Hippocampal formation (tissue), 2 donors: ENCODE measurements at places on chromosomes 5 and 9.
A peak's percentile ranks its signal among the peaks of the same experiment; 100 is the strongest.

GRCh38 chr5:5800801-5801761 is 378.6 kb downstream of the ICE1 start:
- no peak for DNase-seq

GRCh38 chr5:137880313-137880712 is 8.9 kb upstream of the PKD2L2 start:
- DNase-seq = peak; percentile 90

DNA sequence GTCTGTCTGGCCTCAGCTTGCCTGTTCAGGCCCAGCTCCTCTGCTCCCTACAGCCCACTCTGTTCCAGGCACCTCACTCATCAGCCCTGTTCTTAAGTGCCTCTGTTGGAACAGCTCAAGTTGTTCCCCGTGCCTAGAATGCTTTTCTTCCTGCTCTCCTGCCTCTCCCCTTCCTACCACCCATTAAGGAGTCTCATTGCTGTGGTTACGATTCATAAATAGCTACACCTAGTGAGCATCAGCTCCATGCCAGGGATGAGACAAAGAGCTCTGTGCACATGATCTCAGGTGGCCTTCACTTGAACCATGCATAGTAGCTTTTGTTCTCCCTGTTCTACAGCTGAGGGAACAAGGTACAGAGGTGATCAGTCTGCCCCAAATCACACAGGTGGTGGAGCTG is 54.3 kb downstream of the PSD2 start:
- no peak for DNase-seq

GRCh38 chr9:97543561-97543960 is 42.1 kb downstream of the TMOD1 start:
- no peak for DNase-seq

- no peak for DNase-seq
Observed at GRCh38 chr5:157309796-157310195, 43.9 kb downstream of the CYFIP2 start.

DNA sequence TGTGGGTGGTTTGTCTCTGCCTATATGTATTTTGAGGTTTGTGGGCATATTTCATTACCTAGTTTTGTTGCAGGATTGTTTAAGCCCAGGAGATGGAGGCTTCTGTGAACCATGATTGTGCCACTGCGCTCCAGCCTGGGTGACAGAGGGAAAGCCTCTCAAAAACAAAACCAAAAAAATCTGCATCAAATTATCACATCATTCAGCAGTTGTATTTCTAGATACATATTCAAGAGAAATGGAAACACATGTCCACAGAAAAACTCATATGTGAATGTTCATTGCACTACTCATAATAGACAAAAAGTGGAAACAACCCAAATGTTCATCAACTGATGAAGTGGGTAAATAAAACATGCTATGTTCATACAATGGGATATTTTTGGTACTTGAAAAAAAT is 29.9 kb downstream of the HSPA4 start:
- no peak for DNase-seq
